ENCODE measurements at places on chromosomes 13 and 19.

DNA sequence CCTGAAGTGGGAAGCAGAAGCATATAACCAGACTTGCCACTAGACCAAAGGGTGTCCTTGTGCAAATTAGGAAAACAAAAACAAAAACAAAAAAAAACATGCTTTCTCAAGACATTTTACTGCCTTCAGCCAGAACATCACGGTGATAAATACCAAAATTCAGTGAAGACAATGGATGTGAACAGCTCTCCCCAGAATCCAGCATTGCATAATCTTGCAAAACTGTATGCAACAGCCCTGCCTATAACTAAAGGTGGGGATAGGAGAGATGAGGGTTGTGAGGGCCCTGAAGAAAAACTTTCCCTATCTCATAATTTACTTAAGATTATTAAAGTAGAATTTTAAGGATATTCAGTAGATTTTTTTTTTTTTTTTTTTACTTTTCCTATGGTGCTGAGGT lies 24.9 kb upstream of the NDFIP2 start:
- DNase-seq = no peak
- H3K4me1 ChIP-seq = no peaks in the 10 kb centered on the region
- H3K27me3 ChIP-seq = no peaks in the 10 kb centered on the region
- no peak overlapping the region for H3K4me3 ChIP-seq

- DNase-seq = no peak
- peaks cover 4% of the 10 kb centered on the region for H3K36me3 ChIP-seq
- H3K4me3 ChIP-seq = no peak overlapping the region
- H3K27ac ChIP-seq = no peak overlapping the region
Observed at GRCh38 chr13:98364179-98364578, 187.1 kb upstream of the RNF113B start.

DNA sequence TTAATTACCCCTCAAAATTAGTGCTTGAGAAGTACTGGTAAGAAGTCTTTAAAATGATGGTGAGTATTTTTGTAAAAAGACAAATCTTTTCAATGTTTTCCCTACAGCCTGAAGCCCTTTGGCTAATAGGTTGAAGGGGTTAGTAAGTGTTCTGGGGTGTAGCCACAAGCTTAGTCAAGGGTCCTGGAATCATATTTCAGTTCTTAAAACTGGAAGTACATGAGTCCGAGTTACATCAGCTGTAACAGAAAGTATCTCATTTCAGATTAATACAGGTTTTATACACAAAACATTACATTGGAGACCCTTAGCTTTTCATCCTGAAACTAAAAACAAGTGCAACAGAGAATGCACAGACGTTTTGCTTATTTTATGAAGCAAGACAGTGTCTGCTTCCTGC lies 52.7 kb upstream of the TEX29 start:
- no peak overlapping the region for H3K27ac ChIP-seq
- H3K36me3 ChIP-seq = no peaks in the 10 kb centered on the region
- H3K4me1 ChIP-seq = peaks cover 9% of the 10 kb centered on the region
- H3K4me3 ChIP-seq = no peak overlapping the region
- no peaks in the 10 kb centered on the region for H3K27me3 ChIP-seq

DNA sequence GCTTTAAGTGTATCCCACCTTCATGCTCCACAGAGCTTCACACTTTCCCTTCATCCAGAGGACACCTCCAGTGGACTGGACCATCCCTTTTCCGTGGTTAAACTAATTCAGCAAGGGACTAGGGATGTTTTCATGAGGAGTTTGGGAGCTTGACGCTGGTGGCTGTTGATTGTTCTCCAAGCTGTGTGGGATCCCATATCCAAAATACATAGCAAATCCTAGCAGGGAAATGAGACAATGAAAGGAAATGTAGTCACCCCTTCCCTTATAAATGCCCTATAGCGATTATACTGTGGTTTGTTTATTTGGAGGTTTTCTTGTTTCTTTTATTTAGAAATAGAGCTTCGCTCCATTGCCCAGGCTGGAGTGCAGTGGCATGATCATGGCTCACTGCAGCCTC lies 31.6 kb upstream of the DPRX start:
- H3K4me3 ChIP-seq = no peak overlapping the region
- H3K4me1 ChIP-seq = peaks cover 4% of the 10 kb centered on the region
- H3K27ac ChIP-seq = no peak overlapping the region
- no peaks in the 10 kb centered on the region for H3K27me3 ChIP-seq
- DNase-seq = no peak

DNA sequence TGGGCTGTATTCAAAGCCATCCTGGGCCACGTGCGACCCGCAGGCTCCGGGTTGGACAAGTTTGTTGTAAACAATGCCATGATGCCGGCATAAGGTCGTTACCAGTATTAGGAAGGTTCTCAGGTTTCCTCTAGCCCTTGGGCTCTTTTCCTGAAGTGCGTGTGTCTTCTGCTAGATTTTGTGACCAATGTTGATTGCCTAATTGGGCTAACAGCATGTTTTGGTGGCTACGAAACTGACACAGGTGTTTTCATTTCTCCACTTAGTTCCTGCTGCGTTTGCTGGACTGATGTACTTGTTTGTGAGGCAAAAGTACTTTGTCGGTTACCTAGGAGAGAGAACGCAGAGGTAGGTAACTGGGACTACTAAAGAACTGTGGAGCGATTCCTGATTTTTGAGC lies 20.3 kb downstream of the ALOX5AP start:
- no peak overlapping the region for H3K4me3 ChIP-seq
- no peaks in the 10 kb centered on the region for H3K36me3 ChIP-seq
- H3K4me1 ChIP-seq = no peaks in the 10 kb centered on the region
- no peaks in the 10 kb centered on the region for H3K27me3 ChIP-seq
- no peak for DNase-seq
- no peak overlapping the region for H3K27ac ChIP-seq

DNA sequence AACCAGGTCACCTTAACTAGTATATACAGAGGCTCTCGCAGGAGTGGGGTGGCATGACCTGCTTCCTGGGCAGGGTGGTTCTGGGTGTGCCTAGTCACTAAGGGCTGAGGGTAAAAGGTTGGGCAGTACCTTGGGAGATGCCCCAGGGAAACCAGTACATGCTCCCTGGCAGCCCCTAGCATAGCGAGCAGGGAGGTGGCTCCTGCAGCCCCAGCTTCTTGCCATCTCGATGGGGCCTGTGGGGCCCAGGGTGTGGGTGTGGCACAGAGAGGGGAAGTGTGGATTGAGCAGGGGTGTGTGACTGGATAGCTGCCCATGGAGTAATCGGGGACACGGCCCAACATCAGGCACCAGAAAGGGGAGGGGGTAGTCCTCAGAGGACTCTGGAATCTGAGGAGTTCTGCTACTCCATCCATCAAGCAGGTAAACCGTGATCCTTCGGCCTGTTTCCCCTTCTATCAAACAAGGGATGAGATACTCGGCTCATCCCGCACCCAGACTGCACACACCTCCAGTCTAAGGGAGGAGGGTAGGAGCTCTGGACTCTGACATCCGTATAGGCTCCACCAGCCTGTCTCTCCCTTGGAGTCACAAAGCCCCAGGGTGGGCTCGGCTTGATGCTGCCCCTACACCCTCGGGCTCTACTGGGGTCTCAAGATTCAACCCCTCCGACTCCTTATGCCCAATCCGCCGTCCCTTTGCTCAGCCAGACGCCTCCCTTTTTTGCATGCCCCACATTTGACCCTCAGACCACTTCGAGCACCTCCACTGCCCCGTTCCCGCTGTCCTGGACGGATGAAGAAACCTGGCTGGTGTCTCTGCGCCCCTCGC lies 1.1 kb downstream of the ZBTB45 start:
- peak overlapping the region; percentile 91 for H3K27ac ChIP-seq
- peaks cover 22% of the 10 kb centered on the region for H3K4me1 ChIP-seq
- no peak for DNase-seq
- H3K27me3 ChIP-seq = no peaks in the 10 kb centered on the region

- no peaks in the 10 kb centered on the region for H3K27me3 ChIP-seq
- no peaks in the 10 kb centered on the region for H3K36me3 ChIP-seq
- no peaks in the 10 kb centered on the region for H3K4me1 ChIP-seq
- no peak for DNase-seq
- H3K4me3 ChIP-seq = no peak overlapping the region
Observed at GRCh38 chr13:113816254-113816929, 47.5 kb downstream of the GAS6 start.

DNA sequence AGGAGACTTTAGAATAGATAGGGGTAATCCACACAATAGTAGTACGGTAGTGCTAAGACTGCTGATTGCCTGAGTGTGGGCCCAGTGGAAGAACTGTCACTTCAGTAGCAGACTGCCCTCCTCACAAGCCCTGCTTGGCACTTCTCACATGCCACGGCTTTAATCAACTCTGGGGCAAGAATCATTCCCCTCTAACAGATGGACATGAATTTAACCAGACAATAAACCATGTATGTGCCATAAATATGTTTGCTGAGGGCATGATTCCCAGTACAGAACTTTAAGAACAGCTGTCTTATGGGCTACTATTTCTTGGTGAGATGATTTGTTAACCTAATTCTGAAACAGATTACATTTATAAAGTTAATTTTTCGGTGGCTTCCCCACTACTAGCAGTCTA lies 22.0 kb downstream of the DPY19L3 start:
- H3K4me3 ChIP-seq = no peak overlapping the region
- H3K4me1 ChIP-seq = no peaks in the 10 kb centered on the region
- peaks cover 6% of the 10 kb centered on the region for H3K36me3 ChIP-seq
- H3K27ac ChIP-seq = no peak overlapping the region

DNA sequence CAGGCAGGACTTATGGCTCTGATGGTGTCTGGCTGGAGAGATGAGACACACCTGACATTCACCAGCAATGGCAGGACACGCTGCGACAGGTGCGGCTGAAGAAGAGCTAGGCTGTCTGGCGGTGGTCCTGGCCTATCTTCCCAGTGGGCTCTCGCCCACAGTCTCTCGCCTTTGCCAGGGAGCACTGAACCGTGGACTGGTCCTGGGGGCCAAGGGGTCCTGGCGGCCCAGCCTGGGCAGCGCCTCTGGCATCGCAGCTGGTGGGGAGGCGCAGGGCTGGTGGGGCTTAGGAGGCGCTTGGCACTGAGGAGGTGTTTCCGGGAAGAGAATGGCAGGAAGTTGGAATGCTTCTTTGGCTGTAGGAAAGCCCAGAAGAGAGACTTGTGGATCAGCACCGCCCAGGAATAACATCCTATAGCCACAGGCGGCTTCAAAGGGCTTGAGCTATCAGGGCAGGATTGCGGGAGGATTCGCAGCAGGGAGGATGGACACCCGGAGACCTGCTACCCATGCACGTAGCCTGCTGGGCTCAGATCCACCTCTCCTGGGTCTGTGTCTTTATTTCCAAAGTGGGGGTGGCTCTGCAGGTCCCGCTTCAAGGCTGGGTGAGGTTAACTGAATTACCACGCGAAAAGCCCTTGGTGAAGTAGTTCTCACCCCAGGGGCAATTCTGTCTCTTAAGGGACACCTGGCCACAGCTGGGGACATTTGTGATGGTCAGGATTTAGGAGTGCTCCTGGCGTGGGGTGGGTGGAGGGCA lies 14.6 kb downstream of the KDM4B start:
- H3K4me3 ChIP-seq = no peak overlapping the region
- no peaks in the 10 kb centered on the region for H3K27me3 ChIP-seq
- no peak for DNase-seq
- no peaks in the 10 kb centered on the region for H3K4me1 ChIP-seq

GRCh38 chr19:29006057-29006735 lies 206.8 kb downstream of the UQCRFS1 start:
- 0 out of 2 replicates have a peak, but pooled peaks cover 2% of the 10 kb centered on the region for H3K27me3 ChIP-seq
- peaks cover 9% of the 10 kb centered on the region for H3K4me1 ChIP-seq
- DNase-seq = no peak
- no peak overlapping the region for H3K4me3 ChIP-seq

GRCh38 chr19:17473041-17473440 lies 2.7 kb downstream of the SLC27A1 start:
- H3K27me3 ChIP-seq = no peaks in the 10 kb centered on the region
- peaks cover 7% of the 10 kb centered on the region for H3K4me1 ChIP-seq
- no peak overlapping the region for H3K4me3 ChIP-seq
- DNase-seq = no peak
- no peak overlapping the region for H3K27ac ChIP-seq

DNA sequence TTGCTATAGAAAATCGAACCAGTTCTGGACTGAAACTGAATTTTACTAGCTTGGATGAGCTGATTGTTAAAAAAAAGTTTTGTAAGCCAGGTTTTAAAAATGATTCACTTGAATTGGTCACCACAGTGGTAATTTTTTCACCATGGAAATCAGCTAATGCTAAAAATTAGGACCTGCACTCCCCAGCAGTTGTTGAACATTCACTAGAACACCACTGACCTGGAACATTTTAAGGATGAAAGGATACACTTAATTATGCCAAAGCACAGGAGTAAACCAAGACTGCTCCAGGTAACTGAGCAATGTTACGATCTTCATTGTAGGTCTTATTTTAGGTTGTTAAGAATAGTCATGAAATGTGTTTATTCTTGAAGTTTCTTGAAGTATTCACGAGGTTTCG lies 1342.6 kb upstream of the SPRY2 start:
- no peak overlapping the region for H3K27ac ChIP-seq
- H3K4me3 ChIP-seq = no peak overlapping the region
- H3K27me3 ChIP-seq = no peaks in the 10 kb centered on the region
- H3K4me1 ChIP-seq = no peaks in the 10 kb centered on the region

- H3K4me3 ChIP-seq = no peak overlapping the region
- H3K36me3 ChIP-seq = no peaks in the 10 kb centered on the region
- no peak for DNase-seq
- H3K27ac ChIP-seq = no peak overlapping the region
Observed at GRCh38 chr13:105333416-105333815, 1202.0 kb downstream of the EFNB2 start.

- H3K4me3 ChIP-seq = peak overlapping the region; percentile 61
- peak overlapping the region; percentile 57 for H3K27ac ChIP-seq
- H3K36me3 ChIP-seq = peaks cover 3% of the 10 kb centered on the region
- H3K4me1 ChIP-seq = no peaks in the 10 kb centered on the region
- no peaks in the 10 kb centered on the region for H3K27me3 ChIP-seq
Observed at GRCh38 chr19:6765738-6766356, 1.4 kb downstream of the SH2D3A start.

DNA sequence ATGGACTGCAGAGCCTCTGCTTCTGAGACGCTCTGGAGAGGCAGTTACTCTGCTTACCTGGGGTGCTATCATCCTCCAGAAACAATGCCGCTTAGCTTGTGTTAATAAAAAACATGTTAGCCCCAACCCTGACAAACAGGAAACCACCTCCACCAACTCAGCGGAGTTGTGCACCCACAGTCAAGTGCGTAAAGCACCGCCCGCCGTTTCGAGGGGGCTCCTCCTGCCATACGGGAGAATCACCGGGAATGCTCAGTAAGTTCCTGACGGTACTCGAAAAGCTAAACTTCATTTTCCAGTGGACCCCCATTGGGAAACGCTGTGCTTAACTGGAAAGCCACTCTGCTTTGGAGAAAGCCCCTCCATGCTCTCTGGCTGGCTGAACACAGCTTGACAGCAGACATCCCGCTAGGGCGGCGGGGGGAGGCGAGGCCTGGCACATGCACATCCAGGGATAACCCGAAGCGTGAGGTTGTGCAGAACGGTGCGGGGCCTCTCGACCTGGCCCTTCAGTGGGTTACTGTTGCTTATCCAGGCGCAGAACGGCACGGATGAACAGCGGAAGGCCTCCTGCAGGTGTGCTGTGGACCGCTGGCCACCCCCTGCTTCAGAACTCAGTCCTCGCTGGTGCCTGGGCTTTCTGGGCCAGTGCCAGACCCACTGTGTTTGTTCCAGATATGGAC lies 17.1 kb downstream of the GAS6 start:
- no peaks in the 10 kb centered on the region for H3K27me3 ChIP-seq
- no peak for DNase-seq
- H3K4me3 ChIP-seq = no peak overlapping the region
- H3K36me3 ChIP-seq = no peaks in the 10 kb centered on the region

All from H1 (cell line).